ENCODE measurements at places on chromosomes 3 and 15. TPM values are rescaled to one million over a fixed set of nuclear protein-coding genes. Genes with fewer than 3 reads are reported as not detected.
A peak's percentile ranks its signal among the peaks of the same experiment; 100 is the strongest.

DNA sequence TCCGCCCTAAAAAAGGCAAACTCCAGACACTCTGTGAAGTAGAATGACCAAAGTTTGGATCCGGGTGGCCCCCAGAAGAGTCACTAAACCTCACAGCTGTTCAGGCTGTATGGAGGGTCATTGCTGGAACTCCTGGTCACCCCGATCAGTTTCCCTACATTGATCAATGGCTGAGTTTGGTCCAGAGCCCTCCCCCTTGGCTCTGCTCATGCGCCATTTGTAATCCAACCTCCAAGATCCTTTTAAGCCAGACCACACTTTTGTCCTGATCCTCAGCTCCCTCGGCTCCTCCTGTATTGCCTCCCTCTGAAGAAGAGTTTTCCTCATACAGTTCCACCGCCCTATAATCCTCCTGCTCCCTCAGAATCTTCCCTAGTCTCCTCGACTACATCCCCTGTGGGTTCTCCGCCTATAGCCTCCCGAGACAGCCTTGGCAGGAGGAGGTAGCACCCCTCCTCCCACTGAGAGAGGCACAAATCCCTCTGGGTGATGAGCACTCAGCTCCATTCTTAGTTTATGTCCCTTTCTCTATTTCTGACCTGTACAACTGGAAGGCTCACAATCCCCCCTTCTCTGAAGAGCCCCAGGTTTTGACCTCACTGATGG, 42.2 kb downstream of the ZBTB11 start:
- no peak for DNase-seq

- peak; percentile 79 for DNase-seq
Measured at GRCh38 chr3:111903067-111903511, 44.0 kb downstream of the PHLDB2 start.

Gene ATP8B4
- total RNA-seq, result 0.36 TPM

Gene LHFPL4
- total RNA-seq, result not detected

Gene PRR20G
- not detected for total RNA-seq
